ENCODE measurements at places on chromosomes 7 and 10.

- DNase-seq: no peak
Observed at GRCh38 chr7:139768249-139768824, 9.5 kb downstream of the HIPK2 start.

GRCh38 chr7:4051696-4052095 is 630.4 kb upstream of the FOXK1 start:
- no peak for DNase-seq

DNA sequence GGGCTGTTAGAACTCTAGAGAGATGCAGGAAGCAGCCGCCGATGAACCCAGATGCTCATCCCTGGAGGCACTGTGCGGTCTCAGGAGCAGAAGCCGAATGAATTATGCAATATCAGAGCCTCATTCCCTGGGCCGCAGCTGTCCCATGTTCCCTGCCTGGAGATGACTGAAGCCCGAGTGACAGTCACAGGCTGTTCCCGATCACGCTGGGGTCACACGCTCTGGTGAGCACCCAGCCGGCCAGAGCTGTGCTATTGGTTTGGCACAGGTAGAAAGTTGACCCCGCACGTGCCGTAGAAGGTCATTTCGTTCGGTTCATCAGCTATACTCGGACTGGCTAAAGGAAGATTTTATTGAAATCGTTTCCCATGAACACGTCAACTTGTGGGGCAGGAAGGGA is 140.5 kb upstream of the SH2B2 start:
- DNase-seq: peak; percentile 65

- no peak for DNase-seq
Observed at GRCh38 chr7:120799813-120800475, 58.0 kb downstream of the TSPAN12 start.

DNA sequence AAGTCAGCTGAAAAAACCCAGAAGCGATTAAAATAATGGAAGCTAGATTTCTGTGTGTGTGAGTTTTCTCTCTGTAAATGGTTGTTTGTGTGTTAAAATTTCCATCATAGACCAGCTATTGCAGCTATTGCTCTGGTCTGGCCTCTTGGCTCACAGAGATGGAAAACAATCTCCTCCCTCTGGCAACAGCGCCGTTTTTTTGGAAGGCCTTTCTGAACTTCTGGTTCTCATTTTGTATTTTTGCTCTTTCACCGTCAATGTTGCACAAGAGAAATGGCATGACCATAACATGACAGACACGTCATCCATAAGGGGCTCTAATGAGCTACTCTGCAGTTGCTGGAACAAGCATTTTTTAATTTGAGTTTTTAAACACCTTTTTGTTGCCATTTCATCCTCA is 91.0 kb downstream of the CUBN start:
- no peak for DNase-seq

DNA sequence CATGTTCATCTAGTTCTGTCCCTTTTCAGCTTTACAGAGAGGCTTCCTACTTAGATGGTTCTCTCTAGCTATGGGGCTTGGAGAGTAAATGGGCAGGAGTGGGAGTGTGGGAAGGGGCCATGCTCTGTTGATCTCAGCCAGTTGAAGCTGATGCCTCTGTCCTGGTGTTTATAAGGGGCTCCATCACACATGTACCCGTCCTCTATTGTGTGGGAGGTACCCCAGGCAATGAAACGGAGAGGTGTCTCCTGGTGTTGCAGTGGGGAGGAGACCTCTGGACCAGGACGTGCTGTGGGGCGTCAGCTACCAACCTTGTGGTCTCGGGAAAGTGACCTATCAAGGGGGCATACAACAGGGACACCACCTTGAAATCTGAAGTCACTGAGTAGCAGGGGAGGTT is 173.5 kb downstream of the CELF2 start:
- no peak for DNase-seq

DNA sequence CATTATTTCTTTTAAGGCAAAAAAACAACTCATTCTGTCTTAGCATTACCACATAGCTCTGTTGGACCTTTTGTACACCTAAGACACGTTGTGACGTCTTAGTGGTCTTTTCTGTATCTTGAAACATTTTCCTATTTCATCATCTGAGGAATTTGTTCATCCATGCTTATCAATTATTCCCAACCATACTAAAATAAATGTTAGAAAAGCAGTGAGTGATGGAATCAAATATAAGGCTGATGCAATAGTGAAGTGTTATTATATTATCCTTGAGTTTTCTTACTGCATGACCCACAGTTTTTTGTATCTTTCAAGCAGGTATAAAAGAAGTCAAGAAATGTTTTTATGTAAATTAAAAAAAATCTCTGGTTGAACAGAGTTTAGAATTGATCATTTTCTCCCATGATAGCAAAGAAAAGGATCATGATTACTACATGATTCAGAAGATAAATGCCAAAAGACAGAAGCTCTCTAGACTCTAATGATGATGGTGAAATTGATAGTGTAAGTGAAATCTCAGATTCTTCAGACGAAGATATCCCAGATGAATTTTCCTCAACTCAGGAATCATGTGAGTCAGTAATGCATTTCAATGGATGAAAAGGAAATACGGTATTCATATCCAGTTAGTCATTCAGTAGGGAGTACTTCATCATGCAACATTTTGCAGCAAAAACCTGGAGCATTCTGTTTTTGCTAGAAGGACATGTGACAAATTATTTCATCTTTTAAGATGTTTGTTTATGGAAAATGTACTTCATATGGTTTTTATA is 51.4 kb downstream of the CELF2 start:
- no peak for DNase-seq

GRCh38 chr10:70920519-70920918 is 32.2 kb upstream of the PCBD1 start:
- no peak for DNase-seq

DNA sequence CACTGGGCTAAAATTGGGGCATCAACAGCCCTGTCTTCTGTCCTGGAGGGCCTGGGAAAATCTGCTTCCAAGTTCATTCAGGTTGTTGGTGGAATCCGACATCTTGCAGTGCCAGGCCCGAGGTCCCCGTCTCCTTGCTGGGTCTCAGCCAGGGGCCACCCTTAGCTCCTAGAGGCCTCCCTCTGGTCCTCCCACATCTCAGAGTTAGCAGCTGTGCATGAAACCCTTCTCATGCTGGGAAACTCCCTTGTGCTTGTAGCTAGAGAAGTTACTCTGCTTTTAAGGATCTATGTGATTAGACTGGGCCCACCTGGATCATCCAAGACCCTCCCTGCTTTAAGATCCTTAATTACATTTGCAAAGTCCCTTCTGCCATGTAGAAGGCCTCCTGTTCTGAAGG is 15.3 kb downstream of the HIP1 start:
- DNase-seq: no peak

DNA sequence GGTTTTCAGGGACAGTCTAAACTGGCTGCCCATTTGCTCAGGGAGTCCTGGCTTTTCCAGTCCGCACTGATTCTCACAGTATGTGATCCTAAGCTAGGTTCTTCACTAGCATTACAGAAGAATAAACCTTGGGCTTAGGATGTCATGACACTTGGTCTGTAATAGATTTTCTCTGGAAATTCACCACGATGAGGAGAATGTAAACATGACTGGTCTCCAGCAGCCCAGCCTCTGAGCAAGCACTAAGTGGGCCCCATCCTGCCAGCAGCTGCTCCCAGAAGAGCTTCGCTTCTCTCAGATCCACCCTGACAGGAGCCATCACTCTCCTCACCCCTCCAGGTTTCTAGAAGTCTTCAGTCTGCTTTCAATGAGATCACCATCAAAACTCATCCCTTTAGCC is 103.7 kb upstream of the ZPBP start:
- no peak for DNase-seq

DNA sequence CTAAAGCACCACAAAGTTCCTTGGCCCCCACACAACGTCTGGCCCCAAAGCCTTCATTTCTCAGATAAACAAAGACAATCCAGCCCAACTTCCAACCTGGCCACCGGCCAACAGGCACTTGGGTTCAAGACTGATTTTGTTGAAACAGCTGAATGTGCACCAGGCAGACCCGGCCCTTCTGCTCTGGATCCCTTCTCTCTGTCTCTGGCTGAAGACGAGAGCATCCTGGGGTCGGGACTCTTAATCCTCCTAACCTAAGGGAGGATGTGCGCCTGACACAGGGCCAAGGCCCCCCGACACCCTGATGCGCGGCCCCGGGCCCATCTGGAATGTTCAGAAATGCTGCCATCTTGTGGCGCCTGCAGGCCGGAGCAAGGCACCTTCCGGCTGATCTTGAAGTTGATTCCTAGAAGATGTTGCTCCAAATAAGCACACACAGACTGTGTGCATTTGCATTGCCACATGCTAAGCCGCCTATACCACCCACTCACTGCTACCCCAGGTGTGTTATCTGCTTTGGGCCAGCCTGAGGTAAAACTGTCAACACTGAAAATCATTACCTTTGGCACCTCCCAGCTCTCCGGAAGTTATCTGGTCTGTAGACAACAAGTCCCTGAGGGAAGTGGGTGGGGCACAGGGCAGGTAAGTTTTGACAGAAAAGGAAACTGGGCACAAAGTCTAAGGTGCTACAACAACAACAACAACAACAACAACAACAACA is 98.4 kb upstream of the HABP2 start:
- peak; percentile 35 for DNase-seq

DNA sequence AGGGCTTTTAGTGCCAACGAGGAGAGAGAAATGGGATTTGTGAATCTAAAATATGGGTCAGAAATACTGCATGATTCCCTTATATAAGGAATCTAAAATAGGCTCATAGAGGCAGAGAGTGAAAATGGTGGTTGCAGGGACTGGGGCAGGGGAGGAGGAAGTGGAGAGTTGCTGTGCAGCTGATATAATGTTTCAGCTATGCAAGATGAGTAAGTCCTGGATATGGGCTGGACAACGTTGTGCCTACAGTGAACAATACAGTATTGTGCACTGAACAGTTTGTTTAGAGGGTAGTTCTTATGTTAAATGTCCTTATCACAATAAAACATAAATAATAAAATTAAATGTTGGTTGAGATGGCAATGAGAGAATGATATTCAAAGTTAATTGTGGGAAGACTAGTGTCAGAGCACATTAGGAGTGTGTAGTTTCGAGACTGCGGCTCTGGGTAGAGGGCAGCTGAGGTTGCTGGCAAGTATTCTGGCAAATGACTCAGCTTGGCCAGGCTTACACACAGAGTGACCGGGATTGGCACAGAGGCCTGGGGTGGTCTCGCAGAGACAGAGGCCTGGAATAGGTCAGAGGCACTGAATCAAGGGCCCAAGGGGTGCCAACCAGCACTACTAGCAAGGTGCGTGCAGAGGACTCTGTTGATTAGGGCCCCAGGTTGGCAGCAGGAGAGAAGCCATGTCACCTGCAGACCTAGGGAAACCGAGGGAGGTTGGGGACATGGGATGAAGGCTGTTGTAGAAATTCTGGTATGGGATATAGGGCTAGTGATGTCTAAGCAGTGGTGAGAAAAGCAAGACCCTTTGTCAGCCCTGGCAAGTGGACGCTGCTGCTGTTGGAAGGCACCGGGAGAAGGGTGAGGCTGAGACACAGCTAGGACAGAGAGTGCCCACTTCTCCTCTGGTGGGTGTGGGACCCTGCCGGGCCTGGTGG is 2.8 kb upstream of the DEPP1 start:
- peak; percentile 51 for DNase-seq

GRCh38 chr7:140506788-140507464 is 27.6 kb upstream of the MKRN1 start:
- DNase-seq: peak; percentile 5

DNA sequence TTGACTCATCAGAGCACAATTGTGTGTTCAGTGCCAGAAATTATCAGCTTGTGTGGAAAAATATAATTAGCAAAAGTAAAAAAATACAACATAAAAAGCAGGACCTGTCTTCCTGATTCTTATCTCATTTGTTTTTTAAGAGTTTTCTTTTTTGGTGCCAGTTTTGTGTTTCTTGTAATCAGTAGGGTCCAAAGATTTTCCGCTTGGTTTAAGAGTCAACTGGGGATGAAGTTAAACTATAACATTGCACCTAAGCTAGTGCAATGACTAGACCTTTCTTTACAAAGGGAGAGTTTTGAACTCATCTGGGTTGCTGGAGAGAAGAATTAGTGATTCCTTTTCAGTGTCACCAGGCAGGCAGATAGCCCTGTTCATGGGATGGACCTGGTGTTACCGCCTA is 113.4 kb downstream of the PLPP4 start:
- no peak for DNase-seq

DNA sequence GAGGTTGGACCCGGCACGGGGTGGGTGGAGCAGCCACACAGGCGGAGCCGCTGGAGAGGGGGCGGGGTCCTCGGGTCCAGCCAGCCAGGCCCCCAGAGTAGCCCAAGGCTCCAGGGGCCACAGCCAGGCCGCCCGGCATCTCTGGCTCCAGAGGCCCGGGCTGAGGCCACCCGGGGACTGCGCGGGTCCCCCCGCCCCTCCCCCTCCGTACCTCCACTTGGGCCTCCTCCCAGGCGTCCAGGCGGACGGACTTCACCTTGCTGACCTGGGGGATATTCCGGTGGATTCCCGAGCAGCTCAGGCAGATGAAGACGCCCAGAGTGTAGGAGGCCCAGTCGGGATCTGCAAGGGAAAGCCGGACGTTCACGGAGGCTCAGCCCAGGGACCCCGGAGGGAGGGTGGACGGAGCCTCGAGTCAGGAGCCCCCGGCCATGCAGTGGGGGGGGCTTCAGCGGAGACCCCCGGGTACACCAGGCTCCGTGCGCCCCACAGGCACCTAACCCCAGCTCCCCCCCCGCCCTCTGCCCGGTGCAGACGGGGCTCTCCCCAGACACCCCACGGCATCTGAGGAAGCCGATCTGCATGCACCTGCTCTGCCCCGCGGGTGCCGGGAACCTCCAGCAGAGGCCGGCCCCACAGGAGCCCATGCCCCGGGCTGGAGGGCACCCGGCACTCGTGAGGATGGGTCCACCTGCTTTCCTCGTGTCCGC is 19.2 kb downstream of the ADAP1 start:
- no peak for DNase-seq

DNA sequence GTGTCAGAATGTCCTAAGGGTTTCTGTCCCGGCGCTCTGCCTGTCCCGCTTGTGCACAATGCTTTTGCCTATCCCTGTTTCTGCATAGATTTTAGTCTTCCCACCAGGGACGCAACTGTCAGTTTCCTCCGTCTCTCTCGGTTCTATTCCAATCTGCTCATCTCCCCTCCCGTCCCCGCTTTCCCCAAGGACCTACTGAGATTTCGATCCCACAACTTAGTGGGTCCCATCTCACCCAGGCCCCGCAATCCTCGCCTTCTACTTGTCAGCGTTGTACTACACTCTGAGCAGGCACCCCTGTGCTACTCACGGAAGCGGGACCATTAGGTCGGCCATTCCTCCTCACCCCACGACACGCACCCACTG is 519 bp upstream of the ZNF655 start:
- DNase-seq: no peak

DNA sequence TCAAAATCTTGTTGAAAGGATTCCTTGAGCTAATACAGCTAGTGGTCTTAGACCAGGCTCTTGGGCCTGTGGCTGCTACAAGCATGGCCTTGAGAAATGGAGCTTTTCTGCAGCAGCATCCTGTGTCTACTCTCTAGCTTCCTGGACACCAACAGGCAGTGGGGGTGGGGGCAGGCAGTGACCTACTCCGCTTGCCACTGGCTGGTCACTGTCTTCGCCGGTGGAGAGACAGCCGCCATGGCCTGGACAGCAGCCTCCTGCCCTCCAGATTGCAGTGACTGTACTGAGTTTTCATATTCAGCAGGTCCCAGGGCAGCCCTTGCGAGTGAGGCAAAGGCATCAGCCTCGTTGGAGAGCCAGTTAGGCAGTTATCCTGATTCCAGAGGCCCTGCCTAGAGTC is 204.6 kb downstream of the HECW1 start:
- DNase-seq: no peak

- DNase-seq: no peak
Observed at GRCh38 chr7:106419455-106420182, 134.8 kb upstream of the NAMPT start.

- DNase-seq: no peak
Observed at GRCh38 chr10:131231965-131232541, 79.5 kb downstream of the TCERG1L start.

All from hypothalamus (tissue), 51 donors.